ENCODE measurements at places on chromosomes 6 and 20.

- no peak for DNase-seq
Observed at GRCh38 chr6:167392631-167393316, 67.9 kb downstream of the TTLL2 start.

- no peak for DNase-seq
Observed at GRCh38 chr6:55895972-55896730, 20.8 kb upstream of the BMP5 start.

DNA sequence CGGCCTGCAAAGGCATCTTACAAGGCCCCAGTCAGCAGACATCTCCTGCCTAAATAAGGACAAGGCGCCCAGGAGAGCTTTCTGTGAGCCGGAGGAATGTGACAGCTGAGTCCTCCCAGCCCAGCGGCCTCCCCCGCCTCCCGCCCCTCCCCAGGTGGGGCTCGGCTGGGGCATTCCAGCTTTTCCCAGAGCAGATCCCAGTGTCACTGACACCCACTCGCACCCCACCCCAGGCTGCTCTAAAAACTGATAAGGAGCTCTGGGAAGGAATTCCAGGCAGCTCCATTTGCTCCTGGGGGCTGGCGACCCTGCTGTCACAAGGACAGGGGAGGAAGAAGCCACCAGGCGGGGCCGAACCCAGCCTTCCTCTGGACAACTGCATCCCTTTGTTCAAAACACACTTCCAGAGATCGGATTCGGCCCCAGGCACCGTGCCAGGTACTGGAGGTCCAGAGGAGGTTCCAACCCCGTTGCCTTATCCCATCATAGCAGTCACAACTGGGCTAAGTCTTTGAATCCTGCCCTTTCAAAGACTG lies 49.7 kb downstream of the JPH2 start:
- DNase-seq, result no peak

DNA sequence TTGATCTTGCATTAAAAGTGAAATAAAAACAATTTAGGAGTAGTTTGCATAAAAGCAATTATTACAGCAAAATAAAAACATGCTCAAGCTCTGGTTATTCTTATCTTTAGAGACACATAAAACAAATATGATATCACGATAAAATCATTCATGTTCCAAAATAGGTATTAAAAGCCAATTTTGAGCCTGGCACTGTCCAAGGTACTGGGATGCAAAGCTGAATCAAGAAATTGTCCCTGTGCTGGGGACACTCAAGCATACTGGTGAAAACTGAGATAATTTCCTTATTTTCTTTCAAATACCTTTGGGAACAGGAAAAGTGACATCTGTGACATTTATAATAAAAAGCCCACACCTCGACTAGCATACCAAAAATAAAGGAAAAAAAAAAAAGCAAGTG lies 931 bp upstream of the MTCL3 start:
- DNase-seq, result no peak

GRCh38 chr20:23092384-23092756 lies 6.2 kb upstream of the CD93 start:
- no peak for DNase-seq

DNA sequence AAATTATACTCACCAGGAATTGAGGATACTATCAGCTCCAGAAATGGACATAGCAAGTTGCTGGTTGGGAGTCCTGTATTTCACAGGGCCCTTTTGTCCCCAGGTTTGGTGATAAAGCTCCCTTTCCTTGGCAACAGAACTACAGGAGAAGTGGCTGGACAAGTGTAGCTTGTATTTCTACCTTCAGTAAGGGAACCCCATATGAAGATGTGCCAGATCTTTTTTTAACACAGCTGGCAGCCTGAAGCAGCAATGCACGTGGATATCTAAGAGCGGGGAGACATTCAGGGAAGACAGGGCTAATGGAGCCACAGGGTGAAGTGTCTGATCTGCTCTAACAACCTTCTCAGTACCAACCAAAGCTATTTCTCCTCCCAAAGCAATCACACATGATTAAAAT lies 373.9 kb upstream of the ID4 start:
- DNase-seq, result no peak

- DNase-seq, result no peak
Observed at GRCh38 chr6:147648916-147649315, 140.4 kb downstream of the SAMD5 start.

GRCh38 chr6:132198896-132199295 lies 202.4 kb downstream of the MOXD1 start:
- DNase-seq, result no peak

- no peak for DNase-seq
Observed at GRCh38 chr6:5724911-5725310, 281.8 kb downstream of the NRN1 start.

GRCh38 chr20:21154692-21155091 lies 28.8 kb downstream of the KIZ start:
- no peak for DNase-seq

- no peak for DNase-seq
Observed at GRCh38 chr6:13661647-13662046, 46.5 kb downstream of the NOL7 start.

GRCh38 chr6:98230250-98230649 lies 604.1 kb upstream of the POU3F2 start:
- DNase-seq, result no peak

- DNase-seq, result no peak
Observed at GRCh38 chr6:65566117-65566516, 140.9 kb downstream of the EYS start.

GRCh38 chr20:45290677-45291355 lies 15.8 kb upstream of the RBPJL start:
- DNase-seq, result peak; percentile 64

- DNase-seq, result no peak
Observed at GRCh38 chr6:23692184-23692583, 433.8 kb upstream of the NRSN1 start.

GRCh38 chr6:38636027-38636426 lies 3.7 kb downstream of the BTBD9 start:
- no peak for DNase-seq

GRCh38 chr6:87879132-87879861 lies 168.3 kb upstream of the SPACA1 start:
- DNase-seq, result no peak

GRCh38 chr6:113860181-113860955 lies 3.2 kb downstream of the MARCKS start:
- DNase-seq, result no peak

DNA sequence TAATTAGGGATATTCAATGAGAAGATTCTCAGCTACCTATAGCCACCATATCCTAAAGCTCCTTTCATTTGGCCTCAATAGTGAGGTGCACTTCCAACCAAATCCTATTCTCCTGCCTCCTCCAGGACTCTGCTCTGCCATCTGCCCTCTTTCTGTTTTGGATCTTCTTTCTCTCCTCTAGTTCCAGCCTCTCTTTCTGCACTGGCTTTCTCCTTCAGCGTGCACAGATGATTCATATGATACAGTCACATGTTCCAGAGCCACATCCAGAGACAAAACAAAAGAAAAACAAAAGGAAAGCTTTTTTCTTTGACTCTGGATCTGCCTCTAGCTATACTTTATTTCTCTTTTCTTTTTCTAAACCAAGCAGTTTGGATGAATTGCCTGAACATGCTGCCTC lies 531.9 kb upstream of the MAN1A1 start:
- DNase-seq, result no peak

DNA sequence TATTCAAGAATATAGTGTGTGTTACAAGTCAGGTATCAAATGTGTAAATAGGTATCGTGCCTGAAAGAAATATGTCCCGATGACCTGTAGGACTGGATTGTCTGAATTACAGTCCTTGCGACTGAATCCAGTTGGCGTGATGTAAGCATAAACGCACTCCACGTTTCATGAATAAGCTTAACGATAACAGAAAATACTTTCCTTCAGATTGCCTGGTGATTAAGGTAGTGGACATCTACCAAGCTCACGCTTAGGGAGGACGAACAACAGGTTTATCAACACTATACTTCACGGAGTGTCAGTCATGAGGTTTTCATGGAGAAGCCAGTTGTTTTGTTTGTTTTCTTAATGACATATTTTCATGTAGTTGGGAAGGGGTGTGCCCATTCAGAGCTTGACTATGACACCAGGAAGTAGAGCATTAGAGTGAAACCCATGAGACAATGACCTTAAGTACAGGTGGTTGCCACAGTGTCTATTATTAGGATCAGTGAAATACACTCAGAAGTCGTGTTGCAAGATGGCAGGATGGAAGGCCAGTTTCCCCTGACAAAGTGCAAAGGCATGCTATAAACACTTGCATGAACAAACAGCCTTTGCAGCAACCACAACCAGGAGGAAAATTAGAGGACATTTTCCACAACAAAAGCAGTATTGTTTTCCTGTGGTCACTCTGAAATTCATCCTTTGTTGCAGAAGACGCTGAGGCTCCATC lies 305.8 kb upstream of the PRDM1 start:
- no peak for DNase-seq

- no peak for DNase-seq
Observed at GRCh38 chr6:141259807-141260206, 872.9 kb upstream of the GJE1 start.

DNA sequence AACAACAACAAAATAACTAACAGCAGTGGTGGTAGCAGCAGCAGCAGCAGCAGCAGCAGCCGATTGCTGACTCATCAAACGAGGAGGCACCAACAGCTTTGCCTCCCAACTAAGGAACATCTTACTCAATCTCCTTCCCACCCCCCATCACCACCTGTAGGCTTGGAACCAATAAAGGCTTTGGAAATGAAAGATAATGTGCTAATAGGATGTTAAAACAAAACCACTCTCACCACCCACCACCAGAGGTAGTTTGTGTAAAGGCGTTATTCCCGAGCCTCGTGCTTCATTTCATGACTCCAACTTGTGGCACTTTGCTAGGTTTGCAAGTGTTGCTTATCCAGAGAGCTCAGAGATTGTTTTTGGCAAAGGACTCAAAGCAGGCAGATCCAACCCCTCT lies 346.5 kb downstream of the CD83 start:
- DNase-seq, result no peak

- DNase-seq, result no peak
Observed at GRCh38 chr6:79627422-79627821, 3.7 kb upstream of the SH3BGRL2 start.

DNA sequence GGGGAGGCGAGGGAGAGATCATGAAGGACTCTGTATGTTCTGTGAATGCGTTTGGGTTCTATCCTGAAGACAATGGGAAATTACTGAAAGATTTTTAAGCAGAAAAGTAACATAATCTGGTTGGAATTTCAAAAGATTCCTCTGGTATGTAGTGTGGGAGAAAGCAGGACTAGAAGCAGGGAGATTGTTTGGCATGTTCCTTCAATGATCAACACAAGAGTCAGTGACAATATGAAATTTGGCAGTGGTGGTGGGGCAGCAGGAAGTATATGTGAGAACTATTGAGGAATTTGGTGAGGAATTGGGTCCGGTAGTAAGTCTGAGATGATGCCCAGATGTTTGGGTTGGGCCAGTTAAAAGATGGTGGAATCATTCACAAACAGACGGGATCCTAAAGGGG lies 348.7 kb downstream of the CD83 start:
- DNase-seq, result no peak

DNA sequence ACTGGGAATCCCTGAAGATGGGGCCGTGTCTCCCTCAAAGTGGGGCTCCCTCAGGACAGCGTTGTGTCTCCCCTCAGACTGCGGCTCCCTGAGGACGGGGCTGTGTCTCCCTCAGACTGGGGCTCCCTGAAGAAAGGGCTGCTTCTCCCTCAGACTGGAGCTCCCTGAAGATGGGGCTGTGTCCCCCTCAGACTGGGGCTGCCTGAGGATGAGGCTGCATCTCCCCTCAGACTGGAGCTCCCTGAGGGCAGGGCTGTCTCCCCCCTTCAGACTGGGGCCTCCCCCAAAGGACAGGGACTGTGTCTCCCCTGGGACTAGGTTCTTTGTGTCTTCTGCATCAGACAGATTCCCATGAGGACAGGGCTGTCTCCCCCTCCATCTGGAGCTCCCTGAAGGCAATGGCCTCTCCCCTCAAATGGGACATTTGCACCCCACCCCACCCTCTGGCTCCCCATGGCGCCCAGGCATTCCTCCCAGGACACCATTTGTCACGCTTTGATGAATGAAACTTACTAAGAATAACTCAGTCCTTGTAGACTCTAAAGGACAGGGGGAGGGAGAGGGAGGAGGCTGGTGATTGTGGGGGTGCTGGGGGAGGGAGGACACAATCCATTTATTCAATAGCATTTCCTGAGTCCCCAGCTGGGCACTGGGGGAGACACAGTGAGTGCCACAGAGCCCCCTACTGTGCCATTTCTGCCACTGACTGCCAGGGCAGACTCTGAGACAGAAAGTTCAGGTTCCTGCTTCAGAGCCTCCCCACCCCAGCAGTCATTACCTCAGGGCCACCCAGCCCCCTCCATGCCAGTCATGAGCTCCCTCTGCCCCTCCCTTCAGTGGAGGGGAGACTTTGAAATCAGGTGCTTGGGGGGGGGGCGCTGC lies 122.4 kb downstream of the MRPL14 start:
- no peak for DNase-seq

- no peak for DNase-seq
Observed at GRCh38 chr20:20075032-20075431, 22.7 kb downstream of the CFAP61 start.

GRCh38 chr20:10556519-10557083 lies 117.2 kb downstream of the JAG1 start:
- DNase-seq, result no peak

DNA sequence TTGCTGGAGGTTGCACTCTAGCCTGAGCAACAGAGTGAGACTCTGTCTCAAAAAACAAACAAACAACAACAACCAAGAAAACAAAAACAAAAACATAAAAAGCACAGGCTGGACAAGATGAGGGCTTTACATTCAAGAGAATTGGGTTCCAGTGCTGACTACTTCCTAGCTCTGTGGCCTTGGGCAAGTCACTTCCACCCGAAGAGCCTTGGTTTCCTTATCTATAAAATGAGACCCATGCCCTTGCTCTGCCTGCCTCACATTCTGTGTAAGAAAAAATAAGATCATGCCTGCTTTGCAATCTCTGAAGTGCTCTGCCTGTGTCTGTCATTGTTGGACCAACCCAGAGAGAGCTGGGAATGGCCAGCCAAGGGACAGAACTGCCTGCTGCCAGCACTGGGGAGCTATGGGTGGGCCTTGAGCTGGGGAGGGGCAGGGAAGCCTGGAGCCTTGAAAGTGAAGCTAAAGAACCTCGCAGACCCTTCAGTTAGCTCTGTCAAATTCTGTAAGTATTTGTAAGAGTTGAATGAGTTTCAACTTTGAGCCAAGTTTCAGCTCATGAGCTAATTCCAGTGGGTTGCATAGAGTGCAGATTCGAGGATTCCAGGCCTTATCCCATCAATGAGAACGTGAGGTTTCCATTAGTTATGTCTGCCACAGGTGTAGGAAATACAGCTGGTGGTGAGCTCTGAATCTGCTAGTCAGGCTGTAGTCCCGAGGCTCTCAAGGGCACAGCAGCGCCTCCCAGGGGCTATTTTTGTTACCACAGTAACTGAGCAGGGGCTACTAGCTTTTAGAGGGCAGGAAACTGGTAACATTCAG lies 93.2 kb downstream of the DLGAP4 start:
- DNase-seq, result peak; percentile 31

- DNase-seq, result no peak
Observed at GRCh38 chr6:165939047-165939446, 228.6 kb downstream of the TBXT start.

- no peak for DNase-seq
Observed at GRCh38 chr6:43757966-43758616, 11.9 kb upstream of the VEGFA start.

- no peak for DNase-seq
Observed at GRCh38 chr6:45900808-45901752, 114.6 kb downstream of the CLIC5 start.

- no peak for DNase-seq
Observed at GRCh38 chr6:108031968-108032367, 42.6 kb downstream of the OSTM1 start.

GRCh38 chr20:11355345-11355744 lies 562.3 kb upstream of the BTBD3 start:
- no peak for DNase-seq

All from stimulated activated CD4-positive, alpha-beta T cell treated with anti-CD3 and anti-CD28 coated beads, Interleukin-4, amount 100 ng/mL, for 1 hour (primary cell).